ENCODE measurements at places on chromosomes 6 and 20.
A peak's percentile ranks its signal among the peaks of the same experiment; 100 is the strongest.

DNA sequence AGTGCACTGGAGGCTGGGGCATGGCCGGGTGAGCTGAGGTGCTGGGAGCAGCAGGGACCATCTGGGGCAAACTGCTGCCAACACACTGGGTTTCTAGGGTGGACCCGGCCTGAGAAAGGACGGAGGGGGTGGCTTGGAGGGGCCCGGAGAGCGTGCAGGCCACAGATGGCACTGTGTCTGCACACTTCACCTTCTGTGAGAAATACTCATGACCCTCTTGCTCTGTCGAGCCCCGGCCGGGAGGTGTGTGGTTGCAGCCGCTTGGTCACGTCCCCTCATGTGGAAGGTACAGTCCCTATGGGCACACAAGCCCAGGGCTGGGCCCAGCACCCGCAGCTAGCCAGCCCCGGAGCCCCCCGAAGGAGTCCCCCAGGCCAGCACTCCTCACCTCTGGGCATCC lies 59.7 kb downstream of the RBM38 start:
- no peak for DNase-seq

DNA sequence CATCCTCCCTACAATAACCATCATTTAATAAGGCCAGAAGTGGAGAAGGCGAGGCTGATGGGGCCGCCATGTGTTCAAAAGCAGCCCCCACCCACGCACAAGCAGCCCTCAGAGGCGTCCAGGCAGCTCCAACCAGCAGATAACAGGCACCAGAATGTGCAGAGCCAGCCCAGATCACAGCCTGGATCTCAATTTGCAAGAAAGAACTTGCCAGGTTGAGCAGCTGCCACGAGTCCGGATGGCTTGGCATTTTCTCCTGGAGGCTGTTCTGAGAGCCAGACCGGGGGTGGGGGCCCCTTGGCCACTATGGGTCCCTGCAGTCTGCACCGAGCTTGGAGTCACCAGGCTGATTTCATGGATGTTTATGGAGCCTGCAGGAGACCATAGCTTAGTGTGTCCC lies 338.1 kb downstream of the PREX1 start:
- DNase-seq, result no peak

GRCh38 chr6:53605543-53606235 lies 59.9 kb downstream of the KLHL31 start:
- no peak for DNase-seq

- peak; percentile 4 for DNase-seq
Observed at GRCh38 chr20:33883164-33883563, 72.0 kb downstream of the CHMP4B start.

- DNase-seq, result no peak
Observed at GRCh38 chr20:15637546-15637945, 935.7 kb downstream of the KIF16B start.

- no peak for DNase-seq
Observed at GRCh38 chr20:18921291-18921690, 107.7 kb downstream of the SCP2D1 start.

GRCh38 chr20:61888101-61888865 lies 177.4 kb downstream of the TAF4 start:
- DNase-seq, result no peak

- no peak for DNase-seq
Observed at GRCh38 chr20:59580146-59580946, 24.0 kb upstream of the PHACTR3 start.

- no peak for DNase-seq
Observed at GRCh38 chr6:136209496-136209895, 40.6 kb downstream of the MTFR2 start.

DNA sequence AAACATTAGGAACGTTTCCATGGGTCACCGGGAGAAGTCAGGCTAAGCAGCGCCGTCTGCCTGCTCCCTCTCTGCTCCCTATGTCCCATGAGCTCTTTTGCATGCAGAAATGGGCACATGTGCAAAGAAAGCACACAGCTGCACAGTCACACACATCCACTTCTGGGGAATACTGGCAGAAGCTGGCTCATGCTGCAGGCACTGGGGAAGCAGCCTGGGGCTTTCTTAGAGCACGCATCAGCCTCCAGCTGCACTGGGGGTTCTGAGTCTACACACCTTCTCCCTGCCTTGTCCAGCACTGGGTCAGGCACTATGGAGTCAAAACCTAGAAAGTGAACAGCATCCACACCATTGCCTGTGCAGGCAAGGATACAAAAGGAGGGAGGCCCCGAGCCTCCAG lies 76.1 kb upstream of the FOXQ1 start:
- DNase-seq, result no peak

DNA sequence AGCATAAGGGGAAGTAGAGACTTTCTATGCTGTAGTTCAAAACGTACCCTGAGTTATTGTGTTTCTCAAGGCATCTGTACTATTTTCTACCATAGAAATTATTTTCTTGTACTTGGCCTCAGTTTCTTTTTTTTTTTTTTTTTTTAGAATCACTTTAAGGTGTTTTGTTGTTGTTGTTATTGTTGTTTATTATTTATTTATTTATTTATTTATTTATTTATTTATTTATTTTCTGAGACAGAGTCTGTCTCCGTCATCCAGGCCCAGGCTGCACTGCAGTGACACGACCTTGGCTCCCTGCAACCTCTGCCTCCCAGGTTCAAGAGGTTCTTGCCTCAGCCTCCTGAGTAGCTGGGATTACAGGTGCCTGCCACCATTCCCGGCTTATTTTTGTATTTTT lies 179.1 kb downstream of the GRIK2 start:
- DNase-seq, result no peak

DNA sequence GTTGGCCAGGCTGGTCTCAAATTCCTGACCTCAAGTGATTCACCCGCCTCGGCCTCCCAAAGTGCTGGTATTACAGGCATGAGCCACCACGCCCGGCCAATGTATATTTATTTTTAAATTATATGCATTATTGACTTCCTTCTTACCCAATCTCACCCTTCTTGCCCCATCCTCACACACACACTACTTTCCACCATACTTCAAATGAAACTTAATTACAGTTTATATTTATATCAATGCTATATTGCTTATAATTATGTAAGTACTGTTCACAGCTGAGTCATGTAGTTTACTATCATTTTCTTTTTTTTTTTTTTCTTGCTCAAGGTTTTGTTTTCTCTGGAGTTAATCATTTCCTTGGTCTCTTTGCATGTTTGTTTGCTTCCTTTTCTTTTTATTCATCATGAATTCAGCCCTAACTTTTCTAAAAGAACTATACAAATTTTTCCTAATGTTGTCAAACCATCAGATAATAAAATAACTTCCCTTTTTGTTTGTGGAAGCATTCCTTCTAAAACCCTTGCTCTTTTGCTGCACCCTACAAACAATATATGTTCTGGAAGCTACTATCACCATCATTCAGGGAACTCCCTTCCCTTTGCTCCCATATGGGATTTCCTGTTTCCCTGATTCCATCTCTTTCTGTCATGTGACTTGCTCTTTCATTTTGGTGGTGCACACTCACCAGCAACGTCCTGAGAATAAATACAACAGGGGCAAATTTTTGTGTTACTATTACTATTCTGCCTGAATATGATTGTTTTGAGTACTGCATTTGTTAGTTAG lies 201.7 kb upstream of the SASH1 start:
- DNase-seq, result no peak

DNA sequence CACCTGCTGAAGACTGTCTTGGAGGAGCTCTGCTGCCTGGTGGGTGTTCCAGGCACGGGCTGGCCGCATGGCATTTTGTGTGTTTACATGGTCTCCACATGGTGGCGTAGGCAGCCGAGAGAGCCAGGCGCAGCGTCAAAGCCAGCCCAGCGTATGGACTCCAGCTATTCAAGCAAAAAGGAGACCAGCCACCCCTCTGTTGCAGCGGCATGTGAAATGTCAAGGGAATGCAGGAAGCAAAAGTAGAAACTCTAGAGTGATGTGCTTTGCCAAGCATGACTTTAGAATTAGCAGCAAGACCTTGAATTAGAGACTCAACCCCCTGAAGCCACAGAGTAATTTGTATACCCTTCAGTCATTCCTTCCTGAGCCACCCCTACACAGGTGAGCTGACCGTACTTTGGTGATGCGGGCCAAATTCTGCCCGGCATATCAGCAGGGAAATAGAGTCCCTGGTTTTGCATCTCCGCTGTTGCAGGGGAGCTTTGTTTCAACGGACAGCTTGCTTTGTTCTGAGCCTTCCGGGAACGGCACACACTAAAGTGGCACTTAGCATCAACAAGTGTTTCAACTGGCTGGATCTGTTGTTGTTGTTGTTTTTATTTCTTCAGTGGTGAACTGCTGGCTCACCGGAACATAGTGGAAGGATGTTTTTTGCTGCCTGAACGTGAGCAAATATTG lies 48.5 kb downstream of the FNDC1 start:
- DNase-seq, result no peak

DNA sequence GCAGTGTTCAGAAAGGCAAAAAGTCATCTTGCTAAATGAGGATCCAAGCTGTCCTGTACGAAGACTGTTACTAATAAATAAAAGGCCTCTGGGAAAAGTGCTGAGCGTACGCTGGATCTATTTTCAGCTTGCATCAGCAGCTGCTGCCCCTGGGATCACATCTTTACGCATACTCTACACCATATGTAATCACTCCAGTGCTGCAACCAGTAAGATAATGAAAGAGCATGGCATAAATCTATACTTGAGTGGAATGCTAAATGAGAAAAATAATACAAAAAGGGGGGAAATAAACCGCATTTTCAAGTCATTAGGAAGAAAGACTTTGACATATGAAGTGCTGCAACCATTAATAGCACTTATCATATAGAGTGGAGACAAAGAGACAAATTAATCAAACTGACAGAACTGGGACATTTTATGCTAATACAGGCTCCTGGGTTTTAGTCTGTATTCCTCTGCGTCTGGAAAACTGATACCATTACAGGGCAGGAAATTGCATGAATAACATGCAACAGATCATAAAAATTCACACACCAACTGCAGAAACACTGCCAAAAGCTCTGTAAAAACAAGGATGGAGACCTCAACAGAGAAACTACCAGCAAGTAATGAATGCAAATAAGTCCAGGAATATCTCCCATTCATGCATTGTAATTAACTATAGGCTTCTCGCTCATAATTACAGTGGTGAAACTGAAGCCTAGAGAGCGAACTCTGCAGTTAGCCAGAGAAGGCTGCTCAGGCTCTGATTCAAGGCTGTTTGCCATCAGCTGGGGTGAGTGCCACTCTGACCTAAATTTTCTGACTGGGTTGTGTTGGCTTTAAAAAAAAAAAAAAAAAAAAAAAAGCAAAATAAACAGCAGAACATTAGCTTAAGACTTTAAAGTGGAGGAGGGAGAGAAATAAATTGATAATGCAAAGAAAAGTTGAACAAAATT lies 83.8 kb downstream of the GJA10 start:
- DNase-seq, result no peak

DNA sequence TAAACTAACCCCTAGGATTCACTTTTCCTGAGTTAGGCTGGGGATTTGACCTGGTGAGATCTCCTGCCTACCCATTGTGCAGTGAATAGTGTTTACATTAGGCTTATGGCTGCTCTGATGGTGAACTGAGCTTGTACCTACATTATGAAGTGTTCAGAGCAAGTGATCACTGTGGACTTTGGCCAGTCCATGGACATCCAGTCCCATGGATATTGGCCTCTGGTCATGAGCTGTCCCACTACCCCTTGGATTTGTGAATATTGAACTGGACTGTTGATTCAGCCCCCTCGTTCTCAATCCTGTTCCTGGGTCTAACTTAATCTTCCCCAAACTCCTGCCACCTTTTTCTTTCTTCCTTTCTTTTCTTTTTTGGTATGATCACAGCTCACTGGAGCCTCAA lies 13.8 kb downstream of the ASIP start:
- no peak for DNase-seq

- DNase-seq, result no peak
Observed at GRCh38 chr6:156598071-156598854, 178.9 kb upstream of the ARID1B start.

DNA sequence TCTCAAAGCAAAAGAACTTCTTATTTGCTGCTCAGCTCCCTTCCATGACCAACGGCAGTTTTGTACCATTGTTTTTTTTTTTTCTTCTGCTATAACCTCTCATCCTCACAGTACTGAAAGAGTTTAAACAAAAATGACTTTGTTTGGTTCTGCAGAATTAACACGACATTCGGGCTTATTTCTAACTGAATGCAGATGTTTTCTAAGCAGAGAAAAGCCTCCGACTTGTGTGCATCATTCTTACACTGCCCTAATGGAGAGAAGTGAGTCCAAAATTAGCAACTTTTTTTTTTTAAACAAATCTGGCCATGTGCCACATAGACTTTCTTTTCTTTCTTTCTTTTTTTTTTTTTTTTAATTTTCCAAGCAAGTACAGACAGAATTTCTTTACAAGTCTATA lies 382.7 kb downstream of the HDGFL1 start:
- no peak for DNase-seq

- no peak for DNase-seq
Observed at GRCh38 chr6:125753218-125753936, 3.9 kb downstream of the HEY2 start.

GRCh38 chr6:135145063-135145800 lies 35.9 kb upstream of the MYB start:
- peak; percentile 63 for DNase-seq

GRCh38 chr6:33123732-33124524 lies 48.1 kb downstream of the HLA-DPB1 start:
- DNase-seq, result peak; percentile 45

- DNase-seq, result no peak
Observed at GRCh38 chr6:107196152-107196551, 80.8 kb upstream of the BEND3 start.

DNA sequence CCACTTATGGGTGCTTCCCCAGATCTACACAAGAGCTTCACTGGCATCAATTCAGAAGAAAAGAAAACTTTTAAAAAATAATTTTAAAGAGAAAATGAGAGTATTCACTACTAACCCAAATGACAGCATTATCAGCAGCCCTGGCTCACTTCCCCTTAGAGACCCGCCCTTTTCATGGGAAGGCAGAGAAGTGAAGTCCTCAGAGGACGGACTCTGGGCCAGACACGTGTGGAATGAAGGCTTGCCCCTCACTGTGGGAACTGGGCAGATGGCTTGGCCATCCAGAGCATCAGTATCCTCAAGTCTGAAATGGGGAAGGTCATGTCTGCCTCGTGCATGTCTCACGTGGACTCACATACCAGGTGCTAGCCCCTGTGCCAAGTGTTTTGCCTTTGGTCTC lies 63.5 kb downstream of the JAG1 start:
- no peak for DNase-seq

DNA sequence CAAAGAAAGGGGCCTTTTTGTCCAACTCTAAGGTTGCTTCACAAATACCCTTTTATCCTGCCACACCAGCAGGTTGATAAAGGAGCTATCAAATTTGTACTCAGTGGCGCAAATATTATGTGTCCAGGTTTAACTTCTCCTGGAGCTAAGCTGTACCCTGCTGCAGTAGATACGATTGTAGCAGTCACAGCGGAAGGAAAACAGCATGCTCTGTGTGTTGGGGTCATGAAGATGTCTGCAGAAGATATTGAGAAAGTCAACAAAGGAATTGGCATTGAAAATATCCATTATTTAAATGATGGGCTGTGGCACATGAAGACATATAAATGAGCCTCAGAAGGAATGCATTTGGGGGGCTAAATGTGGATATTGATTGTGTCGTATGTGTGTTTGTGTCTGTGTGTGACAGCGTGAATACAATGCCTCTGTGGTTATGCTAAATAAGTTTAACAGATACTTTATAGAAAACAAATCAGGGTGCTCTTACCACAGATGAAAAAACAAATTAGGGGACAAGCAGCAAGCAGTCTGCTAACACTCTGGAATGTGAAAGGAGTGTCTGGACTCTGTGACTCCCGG lies 33.6 kb downstream of the HM13 start:
- no peak for DNase-seq
